Activated CD4-positive, alpha-beta T cell treated with anti-CD3 and anti-CD28 coated beads, Interleukin-2, amount 10 ng/mL, durations not matched to agents 24 days and 14 days (primary cell): ENCODE measurements at places on chromosomes 4 and X. TPM values are rescaled to one million over a fixed set of nuclear protein-coding genes. Genes with fewer than 3 reads are reported as not detected.

GRCh38 chr4:84917086-84917821 lies 49.2 kb downstream of the WDFY3 start:
- H3K27ac ChIP-seq = no peak overlapping the region
- H3K36me3 ChIP-seq = no peaks in the 10 kb centered on the region
- H3K4me1 ChIP-seq = no peaks in the 10 kb centered on the region

- H3K27me3 ChIP-seq = no peaks in the 10 kb centered on the region
- peak overlapping the region; percentile 86 for H3K4me3 ChIP-seq
- DNase-seq = peak; percentile 60
- peaks cover 8% of the 10 kb centered on the region for H3K4me1 ChIP-seq
- no peaks in the 10 kb centered on the region for H3K36me3 ChIP-seq
Observed at GRCh38 chr4:69831646-69832325, 28.2 kb downstream of the SULT1E1 start.

DNA sequence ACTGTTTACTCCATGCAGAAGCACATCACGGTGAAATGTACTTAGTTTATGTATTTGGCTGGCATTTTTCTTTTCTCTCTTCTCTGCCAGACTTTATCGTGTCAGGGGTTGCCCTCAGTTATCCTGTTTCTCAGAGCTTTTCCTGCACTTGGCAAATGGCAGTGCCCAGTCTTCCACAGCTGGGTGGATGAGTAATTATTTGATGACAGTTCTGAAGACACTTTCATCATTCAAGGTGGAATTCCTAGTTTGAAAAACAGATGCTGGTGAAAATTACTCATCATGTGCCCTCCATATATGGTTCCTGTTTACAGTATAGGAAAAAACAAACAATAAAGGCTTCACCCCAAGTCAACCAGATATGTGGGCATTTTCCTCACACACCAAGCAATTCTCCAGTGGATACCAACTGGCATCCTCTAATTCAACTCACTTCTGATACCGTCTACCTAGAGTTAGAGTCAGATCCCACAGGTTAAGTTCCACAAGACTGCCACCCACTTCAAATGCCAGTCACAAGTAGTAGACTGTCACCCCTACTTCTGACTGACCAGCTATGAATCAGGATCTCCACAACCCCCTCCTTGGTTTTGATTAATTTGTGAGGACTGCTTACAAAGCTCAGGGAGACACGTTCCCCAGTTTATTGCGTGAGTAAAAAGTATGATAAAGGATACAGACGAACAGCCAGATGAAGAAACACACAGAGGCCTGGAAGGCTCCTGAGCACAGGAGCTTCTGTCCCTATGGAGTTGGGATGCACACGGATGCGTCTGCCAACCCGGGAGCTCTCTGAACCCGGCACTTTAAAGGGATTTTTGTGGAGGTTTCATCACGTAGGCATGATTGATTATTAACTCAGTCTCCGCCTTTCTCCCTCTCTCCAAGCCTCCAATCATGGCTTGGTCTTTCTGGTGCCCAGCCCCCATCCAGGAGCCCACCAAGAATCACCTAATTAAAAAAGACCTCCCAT lies 72.9 kb downstream of the CLDN34 start:
- DNase-seq = no peak
- H3K27me3 ChIP-seq = no peaks in the 10 kb centered on the region
- H3K4me3 ChIP-seq = no peak overlapping the region
- peaks cover 3% of the 10 kb centered on the region for H3K36me3 ChIP-seq
- H3K4me1 ChIP-seq = peaks cover 5% of the 10 kb centered on the region

The PWWP3B gene
- total RNA-seq = not detected in 2 replicates

GRCh38 chr4:168723020-168723419 lies 226.2 kb downstream of the PALLD start:
- peaks cover 24% of the 10 kb centered on the region for H3K4me1 ChIP-seq
- no peak for DNase-seq
- H3K4me3 ChIP-seq = peak overlapping the region; percentile 29
- H3K36me3 ChIP-seq = peaks cover 4% of the 10 kb centered on the region
- peaks cover 2% of the 10 kb centered on the region for H3K27me3 ChIP-seq

The H2BW2 gene
- not detected in 2 replicates for total RNA-seq

DNA sequence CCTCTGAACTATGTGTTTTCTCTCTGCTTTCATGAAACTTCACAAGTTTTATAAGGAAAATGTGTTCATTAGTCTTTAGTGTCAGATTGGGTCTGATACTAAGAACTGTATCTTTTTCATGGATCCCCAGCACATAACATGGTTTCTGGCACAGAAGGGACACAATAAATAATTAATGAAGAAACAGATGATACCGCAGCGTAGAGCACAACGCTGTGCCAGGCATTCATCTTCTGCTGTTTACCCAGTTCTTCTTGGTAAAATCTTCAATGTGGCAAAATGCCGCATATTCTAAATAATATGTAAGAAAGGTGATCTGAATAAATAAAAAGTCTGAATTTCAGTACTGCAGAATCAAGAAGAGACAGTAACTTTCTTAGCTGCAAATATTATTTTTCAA lies 12.3 kb downstream of the SCARB2 start:
- no peak for DNase-seq
- no peak overlapping the region for H3K27ac ChIP-seq
- no peaks in the 10 kb centered on the region for H3K36me3 ChIP-seq
- H3K4me1 ChIP-seq = peaks cover 17% of the 10 kb centered on the region
- H3K4me3 ChIP-seq = no peak overlapping the region
- H3K27me3 ChIP-seq = no peaks in the 10 kb centered on the region

DNA sequence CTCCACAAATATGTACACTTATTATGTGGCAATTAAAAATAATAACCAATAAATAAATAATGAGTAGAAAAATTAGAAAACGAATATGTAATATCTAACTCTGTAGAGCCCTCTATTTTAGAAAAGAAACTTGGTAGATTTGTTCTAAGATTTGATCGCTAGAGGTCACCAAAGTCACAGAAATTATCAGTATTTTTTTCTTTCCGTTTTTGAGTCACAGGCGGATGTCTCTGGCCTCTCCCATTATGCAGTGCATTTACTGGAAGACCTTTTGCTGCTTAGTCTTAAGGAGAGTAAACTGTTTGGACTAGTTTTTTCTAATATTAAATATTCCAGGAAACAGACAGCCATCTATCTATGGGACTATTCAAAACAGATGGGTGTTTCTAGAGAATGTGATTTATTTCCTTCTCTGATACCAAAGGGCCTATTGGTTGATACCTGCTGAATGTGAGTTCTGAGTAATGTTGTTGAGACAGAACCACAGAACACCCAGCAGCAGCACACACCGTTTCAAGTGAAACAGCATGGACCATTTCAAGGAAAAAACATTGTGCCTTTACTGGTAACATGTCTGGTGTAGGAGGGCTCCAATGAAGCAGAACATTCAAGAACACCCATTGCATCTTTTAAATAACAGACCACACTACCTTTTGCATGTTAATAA lies 34.0 kb upstream of the GYPA start:
- H3K4me3 ChIP-seq = peak overlapping the region; percentile 45
- no peaks in the 10 kb centered on the region for H3K36me3 ChIP-seq
- peak; percentile 78 for DNase-seq

The PCDH10 gene
- total RNA-seq = 0.07 TPM in 1 of 2 replicates, not detected in the other

The RRH gene
- not detected in 2 replicates for total RNA-seq

The SHROOM2 gene
- total RNA-seq = not detected in 2 replicates

DNA sequence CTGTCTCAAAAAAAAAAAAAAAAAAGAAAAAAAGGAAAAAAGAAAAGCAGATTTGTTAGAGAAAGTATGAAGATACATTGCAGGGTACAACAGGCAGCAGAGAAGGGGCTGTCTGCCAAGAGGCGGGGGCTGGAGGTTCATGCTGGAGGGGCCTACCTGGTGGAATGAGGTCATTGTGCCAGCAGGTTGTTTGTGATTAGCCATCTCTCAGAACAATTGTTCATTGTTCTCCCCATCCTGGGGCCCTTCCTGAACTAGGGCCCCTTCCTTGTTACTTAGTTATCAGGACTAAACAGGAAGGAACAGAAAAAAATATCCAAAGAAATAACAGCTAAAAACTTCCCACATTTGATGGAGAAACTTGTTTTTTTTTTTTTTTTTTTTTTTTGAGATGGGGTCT lies 14.0 kb upstream of the GPKOW start:
- no peak for DNase-seq
- peaks cover 11% of the 10 kb centered on the region for H3K36me3 ChIP-seq
- no peak overlapping the region for H3K27ac ChIP-seq
- H3K27me3 ChIP-seq = no peaks in the 10 kb centered on the region
- peaks cover 2% of the 10 kb centered on the region for H3K4me1 ChIP-seq

- no peaks in the 10 kb centered on the region for H3K36me3 ChIP-seq
- no peaks in the 10 kb centered on the region for H3K27me3 ChIP-seq
- H3K4me1 ChIP-seq = no peaks in the 10 kb centered on the region
- no peak overlapping the region for H3K27ac ChIP-seq
- H3K4me3 ChIP-seq = no peak overlapping the region
- DNase-seq = no peak
Observed at GRCh38 chrX:23434356-23434884, 99.8 kb downstream of the PTCHD1 start.

DNA sequence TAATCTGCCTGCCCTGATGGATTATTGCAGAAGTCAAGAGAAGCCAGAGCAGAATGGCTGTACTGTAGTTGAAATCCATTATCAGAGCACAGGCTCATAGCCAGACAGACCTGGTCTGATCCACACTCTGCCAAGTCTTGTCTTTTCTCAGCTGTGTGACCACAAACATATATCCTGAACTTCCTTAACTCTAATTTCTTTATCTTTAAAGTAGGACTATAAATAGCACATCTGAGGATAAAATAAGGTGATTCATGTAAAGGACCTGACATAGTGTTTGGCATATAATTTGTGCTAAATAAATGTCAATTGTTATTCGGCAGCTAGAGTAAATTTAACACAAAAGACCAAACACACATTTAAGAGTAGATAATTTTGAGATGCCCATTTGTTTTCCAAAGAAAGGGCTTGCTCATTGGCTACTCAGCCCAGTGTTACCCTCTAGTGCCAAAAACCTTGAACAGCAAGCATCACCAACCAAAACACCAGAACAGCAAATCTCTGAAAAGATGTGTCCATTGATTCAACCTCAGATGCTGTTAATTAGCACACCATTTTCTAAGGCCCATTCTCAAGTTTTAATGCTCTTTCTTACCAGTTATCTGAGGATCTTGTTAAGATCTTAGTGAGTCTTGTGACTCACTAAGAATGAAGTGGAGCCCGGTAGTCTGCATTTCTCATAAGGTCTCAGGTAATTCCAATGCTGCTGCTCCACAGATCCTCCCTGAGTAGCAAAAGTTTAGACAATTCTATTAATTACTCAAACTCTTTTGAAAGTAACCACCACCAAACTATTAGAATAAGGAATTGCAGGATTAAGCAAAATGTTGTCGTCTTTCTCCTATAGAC lies 108.8 kb downstream of the HHIP start:
- no peaks in the 10 kb centered on the region for H3K27me3 ChIP-seq
- no peaks in the 10 kb centered on the region for H3K4me1 ChIP-seq
- no peak for DNase-seq
- H3K4me3 ChIP-seq = no peak overlapping the region
- no peaks in the 10 kb centered on the region for H3K36me3 ChIP-seq

DNA sequence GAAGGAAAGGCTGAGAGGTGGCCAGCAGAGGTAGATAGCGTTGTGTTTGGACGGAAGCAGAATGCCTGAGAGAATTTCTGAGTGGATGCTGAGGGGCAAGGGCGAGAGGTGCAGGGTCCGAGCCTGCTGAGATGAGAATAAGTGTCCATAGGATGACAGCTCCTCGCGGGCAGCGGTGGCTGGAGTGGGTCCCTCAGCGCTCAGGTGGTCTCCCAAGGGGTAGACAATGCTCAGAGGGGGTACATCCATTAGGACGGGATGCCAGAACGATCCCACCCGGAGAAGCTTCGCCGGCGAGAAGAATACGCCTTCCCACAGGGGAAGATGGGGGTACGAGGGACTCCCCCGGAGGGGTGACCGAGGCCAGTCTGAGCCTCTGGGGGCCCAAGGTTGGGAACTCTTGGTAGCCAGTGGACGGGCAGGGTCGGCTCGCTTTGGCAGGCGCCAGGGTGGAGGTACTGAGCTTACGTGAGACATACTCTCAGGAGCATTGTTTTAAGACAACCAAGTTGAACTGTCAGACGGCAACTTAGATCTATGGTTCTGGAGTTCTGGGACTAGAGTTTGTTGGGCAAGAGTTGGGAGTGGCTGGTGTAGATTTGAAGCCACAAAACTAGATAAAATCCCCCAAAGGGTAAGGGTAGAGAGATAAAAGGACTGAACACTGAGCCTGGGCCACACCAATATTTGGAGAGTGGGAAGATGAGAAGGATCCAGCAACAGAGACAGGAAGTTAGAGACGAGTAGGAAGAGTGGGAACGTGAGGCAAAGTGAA lies 15.8 kb downstream of the BRCC3 start:
- H3K36me3 ChIP-seq = peaks cover 24% of the 10 kb centered on the region
- DNase-seq = no peak
- H3K4me3 ChIP-seq = no peak overlapping the region
- H3K27me3 ChIP-seq = no peaks in the 10 kb centered on the region

GRCh38 chrX:20159797-20160385 lies 18.3 kb upstream of the EIF1AX start:
- no peak overlapping the region for H3K4me3 ChIP-seq
- peaks cover 42% of the 10 kb centered on the region for H3K36me3 ChIP-seq
- DNase-seq = no peak
- H3K4me1 ChIP-seq = no peaks in the 10 kb centered on the region
- no peak overlapping the region for H3K27ac ChIP-seq

DNA sequence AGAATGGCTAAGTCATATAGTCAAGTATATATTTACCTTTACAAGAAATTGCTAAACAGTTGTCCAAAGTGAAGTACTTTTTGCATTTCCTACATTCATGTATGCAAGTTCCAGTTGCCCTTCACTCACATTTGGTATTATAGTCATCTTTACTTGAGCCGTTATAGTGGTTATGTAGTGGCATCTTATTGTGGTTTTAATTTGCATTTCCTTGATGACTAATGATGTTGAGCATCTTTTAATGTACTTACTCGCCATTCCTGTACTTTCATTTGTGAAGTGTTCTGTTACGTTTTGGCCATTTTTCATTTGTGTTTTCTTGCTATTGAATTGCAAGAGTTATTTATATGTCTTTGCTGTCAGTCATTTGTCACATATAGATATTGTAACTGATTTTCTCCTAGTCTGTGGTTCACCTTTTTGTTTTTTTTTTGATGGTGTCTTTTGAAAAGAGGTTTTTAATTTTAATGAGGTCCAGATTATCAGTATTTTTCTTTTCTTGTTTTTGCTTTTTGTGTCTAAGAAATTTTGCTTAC lies 27.6 kb downstream of the ARFIP1 start:
- peak overlapping the region; percentile 69 for H3K27ac ChIP-seq
- no peaks in the 10 kb centered on the region for H3K27me3 ChIP-seq
- peaks cover 24% of the 10 kb centered on the region for H3K4me1 ChIP-seq
